ENCODE measurements at places on chromosomes 6 and 20.

DNA sequence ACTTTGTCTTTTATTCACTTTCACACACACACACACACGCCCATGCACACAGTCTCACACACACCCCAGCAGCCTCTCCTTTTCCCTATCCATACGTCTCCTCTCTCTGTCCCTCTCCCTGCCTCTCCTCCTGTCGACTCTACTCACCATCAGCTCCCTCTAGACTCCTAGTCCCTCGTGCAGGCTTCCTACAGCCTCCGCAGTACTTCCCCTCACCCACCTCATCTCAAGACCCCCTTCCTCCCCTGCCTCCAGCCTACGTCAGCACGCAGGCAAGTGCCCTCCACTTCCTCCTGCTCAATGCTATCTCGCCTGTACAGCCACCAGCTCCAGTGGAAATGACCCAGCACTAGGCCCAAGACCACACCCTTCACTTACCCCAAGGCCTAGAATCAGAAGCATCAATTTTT, 820 bp upstream of the TREML2 start:
- no peak for DNase-seq

GRCh38 chr6:101926149-101926925, 532.8 kb downstream of the GRIK2 start:
- DNase-seq, result no peak

DNA sequence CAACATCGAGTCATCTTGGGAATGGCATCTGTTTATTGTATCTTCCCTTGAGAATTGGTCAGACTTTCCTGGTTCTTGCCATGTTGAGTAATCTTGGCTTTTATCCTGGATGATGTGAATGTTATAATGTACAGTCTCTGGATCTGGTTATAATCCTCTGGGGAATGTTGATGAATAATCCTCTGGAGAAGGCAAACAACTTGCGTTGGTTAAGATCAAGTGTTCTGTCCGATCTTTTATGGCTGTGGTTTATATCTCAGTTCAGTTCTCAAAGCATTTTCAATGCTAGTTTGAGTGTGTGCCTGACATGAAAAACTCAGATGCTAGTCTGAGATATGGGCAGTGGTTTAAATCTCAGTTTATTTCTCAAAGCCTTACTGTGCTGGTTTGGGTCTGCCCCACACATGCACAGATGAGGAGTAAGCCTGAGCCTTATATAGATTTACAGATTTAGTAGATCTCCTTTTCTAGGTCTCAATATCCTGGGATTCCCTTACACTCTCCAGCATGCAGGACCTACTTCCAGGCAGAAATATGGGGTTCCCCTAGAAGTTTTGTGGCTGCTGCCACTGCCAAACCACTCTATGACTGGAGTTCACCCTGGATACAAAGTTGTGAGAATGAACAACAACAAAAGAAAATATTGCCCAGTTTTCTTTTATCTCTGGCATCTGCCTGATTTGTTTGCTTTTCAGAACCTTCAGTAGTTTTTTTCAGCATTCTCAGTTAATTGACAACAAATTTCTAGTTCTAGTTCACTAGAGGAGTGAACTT, 191.8 kb upstream of the MAN1A1 start:
- DNase-seq, result no peak

DNA sequence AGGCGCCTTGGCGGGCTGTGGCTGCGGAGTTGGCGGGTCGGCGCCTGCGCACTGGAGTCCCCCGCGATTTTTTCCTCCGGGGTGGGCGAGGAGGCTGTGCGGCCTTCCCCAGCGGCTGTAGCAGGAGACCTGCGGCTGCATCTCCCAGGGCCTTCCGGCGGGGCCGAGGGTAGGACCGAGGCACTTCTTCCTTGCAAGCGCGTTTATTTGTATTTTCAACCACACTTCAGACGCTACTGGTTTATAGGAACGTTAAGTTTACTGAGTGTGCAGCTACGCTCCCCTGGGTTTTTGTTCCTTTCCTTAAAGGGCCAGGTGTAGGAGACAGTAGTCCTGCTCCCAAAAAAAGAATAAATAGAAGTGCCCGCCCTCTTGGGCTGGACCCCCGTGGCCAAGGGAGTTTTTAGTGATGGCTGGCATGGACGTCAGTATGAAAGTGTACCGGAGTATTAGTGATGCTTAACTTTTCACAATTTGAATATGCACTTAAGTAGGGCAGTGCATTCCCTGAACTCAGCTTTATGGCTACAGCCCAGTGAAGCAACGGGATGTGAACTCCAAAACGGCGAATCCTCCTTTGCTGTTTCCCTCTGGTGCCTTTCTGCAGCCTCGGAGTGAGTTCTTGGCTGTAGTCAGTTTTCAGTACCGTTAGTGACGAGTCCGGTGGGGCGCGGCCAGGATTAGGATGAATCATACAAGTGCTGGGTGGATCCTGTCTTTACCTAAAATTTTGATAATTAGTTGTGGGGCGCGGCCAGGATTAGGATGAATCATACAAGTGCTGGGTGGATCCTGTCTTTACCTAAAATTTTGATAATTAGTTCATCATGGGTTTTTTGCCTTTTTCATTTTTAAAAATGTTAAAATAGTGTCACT, 1.0 kb upstream of the FBXO5 start:
- DNase-seq, result peak; percentile 87

GRCh38 chr20:1801225-1801928, 93.8 kb upstream of the SIRPA start:
- DNase-seq, result no peak

DNA sequence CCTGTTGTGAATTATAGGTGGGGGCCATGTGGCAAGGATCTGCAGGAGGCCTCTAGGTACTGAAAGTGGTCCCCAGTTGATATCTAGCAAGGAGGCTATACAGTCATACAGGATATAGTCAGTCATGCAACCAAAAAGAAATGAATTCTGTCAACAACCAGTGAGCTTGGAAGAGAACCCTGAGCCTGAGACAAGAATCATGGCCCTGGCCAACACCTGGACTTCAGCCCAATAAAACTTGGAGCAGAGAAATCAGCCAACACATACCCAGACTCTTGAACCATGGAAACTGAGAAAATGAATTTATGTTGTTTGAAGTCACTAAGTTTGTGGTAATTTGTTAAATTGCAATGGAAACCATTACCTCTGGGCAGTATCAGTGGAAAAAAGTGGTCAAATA, 370.2 kb downstream of the KIF16B start:
- no peak for DNase-seq

DNA sequence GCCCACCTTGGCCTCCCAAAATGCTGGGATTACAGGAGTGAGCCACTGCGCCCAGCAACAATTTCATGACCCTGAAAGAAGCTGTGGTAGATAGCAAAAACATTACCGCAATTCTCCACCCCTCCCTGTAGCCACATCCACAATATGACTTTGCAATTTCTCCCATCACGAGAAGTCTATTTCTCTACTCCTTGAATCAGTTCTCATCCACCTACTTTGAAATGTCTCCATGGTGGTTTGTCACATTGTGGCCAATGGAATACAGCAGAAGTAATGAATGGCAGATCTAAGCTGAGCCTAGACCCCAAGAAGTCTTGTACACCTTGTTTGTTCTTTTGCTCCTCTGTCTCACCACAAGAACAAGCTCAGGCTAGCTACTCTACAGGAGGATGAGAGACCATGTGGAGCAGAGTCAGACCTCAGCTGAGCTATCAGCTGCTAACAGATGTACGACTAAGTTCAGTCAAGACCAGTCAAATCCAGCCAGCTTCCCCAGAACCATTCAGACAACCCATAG, 6.3 kb downstream of the OXT start:
- DNase-seq, result no peak

DNA sequence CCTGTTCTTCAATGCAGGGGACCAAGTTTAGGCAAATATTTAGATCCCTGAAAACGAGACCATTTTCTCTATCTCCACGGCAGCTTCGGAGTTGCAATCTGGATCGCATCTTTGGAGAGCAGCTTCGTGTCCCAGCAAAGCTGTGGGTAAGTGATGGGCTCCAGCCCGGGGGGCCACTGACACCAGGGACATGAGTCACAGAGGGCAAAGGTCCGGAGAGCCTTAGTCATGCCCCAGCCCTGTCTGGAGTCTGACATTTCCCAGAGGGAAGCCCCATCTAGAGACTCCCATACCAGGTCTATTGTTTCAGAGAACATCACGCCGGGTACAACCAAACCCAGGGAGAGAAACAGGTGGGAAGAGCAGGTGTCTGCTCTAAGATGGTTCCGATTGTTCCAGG, 95.9 kb downstream of the NFATC2 start:
- DNase-seq, result no peak

- peak; percentile 66 for DNase-seq
Measured at GRCh38 chr20:37615340-37616109, 78.3 kb upstream of the CTNNBL1 start.

- DNase-seq, result no peak
Measured at GRCh38 chr20:35191419-35192117, 19.7 kb downstream of the PROCR start.

DNA sequence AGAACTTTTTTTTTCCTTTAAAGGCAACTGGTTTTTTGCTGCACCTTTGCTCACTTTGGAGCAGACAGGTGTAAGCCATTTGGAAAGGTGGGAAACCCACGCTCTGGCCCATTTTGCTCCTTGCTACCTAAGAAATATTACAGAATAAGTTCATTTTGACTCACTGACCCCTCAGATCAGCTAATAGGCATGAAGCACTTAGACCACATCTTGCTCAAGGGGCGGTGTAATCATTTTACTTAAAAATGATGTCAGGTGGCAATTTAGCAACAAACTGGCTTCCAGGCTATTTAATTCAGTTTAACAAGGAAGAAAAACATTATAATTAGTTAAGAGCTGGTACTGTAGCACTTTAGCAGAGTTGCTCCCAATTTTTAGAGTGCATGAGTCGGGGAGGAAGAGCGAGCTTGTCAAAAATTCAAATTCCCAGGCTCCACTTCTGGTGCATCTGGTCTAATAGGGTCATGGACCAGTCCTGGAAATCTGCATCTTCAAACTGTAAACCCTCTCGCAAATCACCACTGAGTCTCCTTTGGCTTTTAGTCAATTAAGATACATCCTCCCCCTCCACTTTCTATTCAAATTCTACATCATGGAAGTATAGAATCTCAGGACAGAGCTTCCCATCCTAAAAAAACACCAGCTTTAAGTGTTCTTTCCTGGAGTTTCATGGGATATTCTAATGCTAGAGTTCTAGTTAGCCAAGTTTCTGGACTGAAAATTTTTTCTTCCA, 38.2 kb downstream of the JAG1 start:
- no peak for DNase-seq

- no peak for DNase-seq
Measured at GRCh38 chr20:8670893-8671215, 398.0 kb upstream of the PLCB4 start.

GRCh38 chr6:92126088-92126487, 1293.3 kb downstream of the EPHA7 start:
- DNase-seq, result no peak

GRCh38 chr6:14880677-14881076, 365.2 kb upstream of the JARID2 start:
- no peak for DNase-seq

DNA sequence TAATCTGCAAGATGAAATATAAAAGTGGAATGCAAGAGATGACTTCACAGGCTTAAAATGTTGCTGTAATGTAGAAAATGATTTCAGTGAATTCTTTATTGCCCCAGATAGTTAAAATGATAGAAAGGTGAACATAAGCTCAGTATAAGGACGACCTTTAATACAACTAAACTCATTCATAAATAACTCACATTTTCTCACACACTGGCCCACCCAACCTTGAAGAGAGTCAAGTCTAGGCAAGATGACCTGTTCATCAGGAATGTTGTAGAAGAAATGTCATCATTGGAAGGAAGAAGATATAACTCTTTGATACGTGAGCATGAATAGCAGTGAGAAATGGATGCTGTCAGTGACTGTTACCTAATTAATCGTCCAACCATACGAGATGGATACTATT, 111.1 kb upstream of the SASH1 start:
- no peak for DNase-seq

DNA sequence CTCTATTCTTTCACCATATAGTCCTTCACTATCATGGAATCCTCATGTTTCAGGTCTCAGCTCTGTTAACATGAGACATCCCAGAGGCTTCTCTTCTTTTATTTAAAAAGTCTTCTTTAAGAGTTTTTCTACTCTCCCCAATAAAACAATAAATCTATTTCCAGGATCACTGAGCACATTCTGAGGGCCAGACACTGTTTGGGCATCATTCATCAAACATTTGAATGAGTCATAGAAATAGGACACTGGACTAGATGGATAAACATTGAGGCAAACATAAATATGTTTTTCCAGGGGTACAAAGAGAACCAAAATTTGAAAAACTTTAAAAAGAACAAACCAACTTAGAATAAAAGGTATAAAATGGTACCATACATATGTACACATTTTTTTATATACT, 554.4 kb downstream of the KIF16B start:
- DNase-seq, result no peak

GRCh38 chr20:50311308-50312001, 120.8 kb downstream of the CEBPB start:
- DNase-seq, result no peak

DNA sequence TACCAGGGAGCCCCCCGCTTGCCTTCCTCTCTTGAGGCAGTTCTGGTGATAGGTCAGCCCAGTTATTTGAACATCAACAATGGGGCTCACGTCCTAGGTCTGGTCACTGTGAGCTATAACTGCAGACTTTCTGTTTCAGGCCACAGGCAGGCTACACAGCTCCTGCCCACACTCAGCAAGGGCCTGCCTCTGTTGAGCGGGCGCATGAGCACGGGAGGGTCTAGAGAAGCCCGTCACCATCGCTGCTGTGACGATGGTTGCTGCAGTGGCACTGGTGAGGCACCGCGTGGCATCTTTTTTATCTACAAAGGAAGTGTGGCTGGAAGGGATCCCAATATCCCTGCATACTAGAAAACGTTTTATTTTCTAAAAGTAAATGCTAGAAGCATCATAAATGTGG, 77.8 kb downstream of the RAMACL start:
- no peak for DNase-seq

- no peak for DNase-seq
Measured at GRCh38 chr20:54205450-54205849, 2.4 kb upstream of the PFDN4 start.

- no peak for DNase-seq
Measured at GRCh38 chr20:49710971-49711666, 2.6 kb downstream of the B4GALT5 start.

DNA sequence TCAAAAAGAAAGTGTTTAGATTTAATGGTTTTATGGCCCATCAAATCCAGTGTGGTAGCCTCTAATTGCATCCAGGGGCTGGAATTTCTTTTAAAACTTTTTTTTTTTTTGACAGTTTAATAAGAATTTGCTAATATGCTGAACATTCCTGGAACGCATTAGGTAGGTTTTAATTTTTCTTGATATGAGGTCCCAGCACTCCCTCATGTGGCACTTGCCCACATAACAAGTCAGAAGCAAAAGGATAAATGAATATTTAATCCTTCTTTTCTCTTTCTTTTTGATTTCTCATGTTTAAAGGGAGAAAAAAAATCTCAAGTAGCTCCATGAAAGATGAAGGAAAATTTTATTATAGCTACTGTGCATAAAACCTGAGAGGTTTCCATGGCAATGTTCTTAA, 13.5 kb downstream of the HAO1 start:
- DNase-seq, result no peak
